ENCODE measurements at places on chromosomes 1 and 21.
A peak's percentile ranks its signal among the peaks of the same experiment; 100 is the strongest.

DNA sequence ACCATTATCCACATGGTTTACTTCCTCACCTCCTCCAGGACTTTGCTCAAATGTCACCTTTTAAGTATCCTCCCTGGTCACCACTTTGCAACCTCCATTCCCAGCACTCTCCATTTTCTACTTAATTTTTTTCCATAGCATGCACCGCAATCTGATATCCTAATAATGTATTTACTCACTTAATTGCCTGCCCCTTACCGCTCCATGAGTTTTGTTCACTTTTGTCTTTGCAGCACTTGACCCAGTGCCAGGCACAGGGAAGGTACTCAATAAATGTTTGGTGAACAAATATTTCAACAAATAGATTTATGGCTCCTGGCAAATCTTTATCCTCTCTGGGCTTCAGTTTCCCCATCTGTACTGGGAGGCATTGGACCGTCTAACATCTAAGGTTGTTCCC, 53.6 kb downstream of the UBE2T start:
- no peak for DNase-seq

GRCh38 chr1:10980841-10981727, 31.4 kb upstream of the TARDBP start:
- no peak for DNase-seq

GRCh38 chr1:214012418-214012817, 24.6 kb downstream of the PROX1 start:
- no peak for DNase-seq

- DNase-seq, result peak; percentile 54
These were observed 150.1 kb upstream of the FGGY start for GRCh38 chr1:59146651-59147358.

DNA sequence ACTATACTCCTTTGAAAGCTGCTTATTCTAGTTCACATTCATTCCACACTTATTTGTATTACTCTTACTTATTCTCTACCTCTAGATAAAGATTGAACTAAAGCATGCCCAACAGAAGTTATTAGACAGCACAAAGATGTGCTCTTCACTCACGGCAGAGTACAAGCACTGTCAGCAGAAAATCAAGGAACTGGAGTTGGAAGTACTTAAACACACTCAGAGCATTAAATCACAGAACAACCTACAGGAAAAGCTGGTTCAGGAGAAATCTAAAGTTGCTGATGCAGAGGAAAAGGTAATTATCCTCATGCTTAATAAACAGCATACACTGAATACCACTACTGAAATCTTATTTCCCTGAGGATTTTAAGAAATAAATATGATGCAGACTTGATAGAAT, 81.3 kb upstream of the PPIH start:
- no peak for DNase-seq

DNA sequence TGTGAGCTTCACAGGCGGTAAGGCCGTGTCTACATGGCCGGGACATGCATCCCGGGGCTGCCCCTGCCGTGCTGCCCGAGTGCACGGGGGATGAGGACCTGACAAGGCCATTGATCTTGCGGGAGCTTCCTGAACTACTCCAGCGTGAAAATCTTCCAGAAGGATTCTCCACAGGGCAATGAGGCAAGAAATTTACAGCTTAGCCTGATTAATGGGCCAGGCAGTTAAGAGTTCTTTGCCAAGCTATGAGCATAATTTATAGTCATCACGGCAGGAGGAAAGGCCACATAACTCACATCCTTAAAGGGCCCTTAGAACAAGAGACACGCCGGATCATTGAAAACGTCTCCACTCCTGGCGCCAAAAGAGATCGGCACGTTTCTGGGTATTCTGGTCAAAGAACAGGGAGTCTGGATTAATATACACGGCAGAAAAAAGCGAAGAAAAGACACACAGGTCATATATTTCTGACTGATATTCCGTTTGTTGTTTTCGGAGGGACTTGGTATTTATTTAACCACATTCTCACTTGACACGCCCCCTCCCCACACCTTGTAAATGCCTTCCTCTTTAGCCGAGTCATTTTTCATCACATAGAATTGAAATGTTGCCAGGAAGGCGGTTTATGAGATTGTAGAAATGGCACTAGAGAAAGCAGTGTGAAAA, 180.5 kb downstream of the DYRK1A start:
- no peak for DNase-seq

DNA sequence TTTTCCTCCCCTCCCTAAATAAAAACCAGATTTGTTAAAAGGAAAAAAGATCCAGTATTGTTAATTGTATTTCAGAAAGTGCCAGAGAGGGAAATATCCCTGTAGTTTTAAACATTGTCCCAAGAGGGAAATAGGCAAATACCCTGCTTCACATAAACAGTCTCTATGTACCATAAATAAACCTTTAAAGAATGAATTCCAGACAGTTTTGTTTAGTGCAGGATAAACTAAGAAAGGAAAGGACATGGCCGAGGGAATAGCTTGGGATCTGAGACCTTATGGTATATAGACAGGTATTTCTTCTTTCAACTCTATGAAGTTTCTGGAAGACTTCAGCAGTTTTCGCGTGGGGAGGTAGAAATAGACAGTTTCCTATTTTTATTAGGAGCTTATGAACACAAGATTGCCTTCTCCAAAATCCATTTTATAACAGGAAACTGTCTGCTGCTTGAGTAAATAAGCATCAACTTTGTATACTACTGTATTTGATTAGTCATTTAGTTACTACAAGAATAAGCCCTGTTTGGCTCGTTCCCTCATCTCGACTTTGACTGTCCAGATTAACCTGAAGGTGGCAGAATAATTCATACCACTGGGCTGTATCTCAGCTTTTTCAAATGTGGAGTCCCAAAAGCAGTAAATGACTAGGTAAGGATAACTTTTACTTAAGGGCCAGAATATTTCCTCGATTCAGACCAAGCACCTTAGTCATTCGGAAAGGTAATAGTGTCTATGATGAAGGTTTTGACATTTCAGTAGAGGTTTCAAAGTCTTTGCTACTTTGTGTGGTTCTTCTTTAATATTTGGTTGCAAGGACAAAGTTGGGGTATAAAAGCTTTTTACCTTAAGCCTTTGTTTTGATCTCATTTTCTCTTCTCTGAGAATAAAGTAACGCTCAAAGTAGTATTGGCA, 177.5 kb downstream of the VPS13D start:
- no peak for DNase-seq

DNA sequence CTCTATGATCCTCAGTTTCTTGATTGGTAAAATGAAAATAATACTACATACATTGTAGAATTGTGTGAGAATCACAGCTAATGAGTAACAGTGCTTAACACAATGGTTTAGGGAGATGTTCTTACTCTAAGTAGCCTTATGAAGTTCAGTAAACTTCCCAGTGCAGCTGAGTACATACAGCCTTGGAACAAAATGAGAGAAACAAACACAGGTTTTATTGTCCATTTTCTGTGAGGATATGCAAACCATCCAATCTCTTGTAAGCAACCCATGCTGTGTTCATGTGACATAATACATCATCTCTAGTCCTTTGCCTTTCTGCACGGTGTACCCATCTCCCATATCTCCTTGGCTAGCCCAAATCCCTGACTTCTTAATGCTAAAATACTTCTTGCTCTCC, 14.7 kb upstream of the STRIP1 start:
- no peak for DNase-seq

GRCh38 chr1:15950763-15951295, 25.1 kb downstream of the ZBTB17 start:
- DNase-seq, result peak; percentile 45

GRCh38 chr1:15090373-15090772, 63.2 kb upstream of the TMEM51 start:
- DNase-seq, result no peak

GRCh38 chr1:15941899-15942660, 33.8 kb downstream of the ZBTB17 start:
- DNase-seq, result no peak

Measured in hindlimb muscle (tissue), 1 donor.